ENCODE measurements at places on chromosomes 1 and 21.

DNA sequence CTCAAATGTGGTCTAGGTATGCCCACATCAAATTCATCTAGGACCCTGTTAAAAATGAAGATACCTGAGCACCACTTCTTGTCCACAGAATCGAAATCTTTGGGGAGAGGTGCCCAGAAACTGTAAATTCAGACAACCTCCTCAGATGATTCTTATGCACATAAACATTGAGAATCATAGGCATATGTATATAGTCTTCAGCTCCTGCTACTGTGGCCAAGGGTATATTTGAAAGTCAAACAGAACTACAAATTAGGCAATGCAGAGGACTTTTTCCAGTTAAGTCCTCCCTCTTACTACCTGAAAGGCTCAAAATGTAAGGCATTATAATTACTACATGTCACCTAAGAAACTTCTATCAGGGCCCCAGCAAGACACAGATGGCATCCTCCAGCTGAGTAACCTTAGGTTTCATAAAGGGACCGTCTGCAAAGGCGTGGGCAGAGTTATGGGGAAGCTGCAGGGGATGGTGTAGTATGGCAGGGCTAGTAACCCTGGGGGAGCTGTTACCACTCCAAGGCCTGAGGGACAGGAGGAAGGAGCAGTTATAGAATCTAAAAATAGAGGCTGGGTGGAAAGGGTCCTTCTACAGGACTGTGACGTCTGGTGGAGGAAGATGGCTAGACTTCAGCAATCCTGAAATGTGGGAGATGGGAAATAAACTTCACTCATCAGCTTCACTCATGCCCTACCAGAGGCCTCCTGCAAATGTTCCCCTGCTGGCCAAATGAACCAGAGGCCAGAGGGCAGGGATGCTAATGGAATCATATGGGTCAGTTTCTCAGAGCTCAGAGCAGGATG, 46.3 kb downstream of the DAB1 start:
- DNase-seq, result no peak

DNA sequence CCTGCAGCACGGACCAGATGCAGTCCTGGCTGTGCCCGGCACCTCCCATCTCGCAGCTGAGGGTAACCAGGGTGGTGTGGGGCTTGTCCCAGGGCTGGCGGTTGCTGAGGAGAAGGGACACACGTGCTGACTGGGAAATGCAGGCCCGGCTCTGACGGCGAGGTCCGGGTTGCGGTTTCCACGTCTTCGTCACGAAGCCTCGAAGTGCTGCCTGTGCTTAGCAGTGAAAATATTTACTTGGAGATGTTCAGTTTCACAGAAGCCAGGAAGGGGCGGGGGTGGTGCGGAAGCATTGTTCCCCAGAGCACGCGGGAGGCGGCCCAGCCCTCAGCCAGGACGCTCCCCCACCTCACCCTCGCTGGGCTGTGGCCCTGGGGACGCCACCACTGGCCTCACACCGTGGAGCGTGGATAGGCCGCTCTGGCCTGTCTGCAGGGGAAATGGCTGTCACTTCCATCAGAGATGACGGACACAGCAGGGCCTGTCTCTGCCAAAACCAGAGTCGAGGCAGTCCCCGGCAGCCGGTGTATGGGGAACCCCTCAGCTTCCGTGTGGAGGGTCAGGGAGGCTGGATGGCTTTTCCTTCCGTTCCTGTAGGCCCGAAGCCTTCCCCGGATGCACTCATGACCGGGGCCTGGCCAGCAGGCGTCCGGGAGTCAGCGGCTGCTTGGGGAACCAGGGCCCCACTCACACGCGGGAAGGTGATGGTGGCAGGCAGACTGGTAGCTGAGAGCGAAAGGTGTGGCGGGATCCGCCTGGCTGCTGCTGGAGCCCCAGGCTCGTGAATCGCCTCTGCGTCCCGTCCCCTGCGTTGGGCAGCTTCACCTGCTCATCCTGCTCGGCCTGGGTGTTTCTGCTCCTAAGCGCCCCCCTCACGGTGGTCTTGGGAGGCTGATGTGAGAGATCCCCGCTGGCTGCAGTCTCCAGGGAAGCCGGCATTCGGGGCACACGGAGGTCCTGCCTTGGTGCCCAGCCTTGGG, 14.7 kb upstream of the POFUT2 start:
- DNase-seq, result peak; percentile 65

DNA sequence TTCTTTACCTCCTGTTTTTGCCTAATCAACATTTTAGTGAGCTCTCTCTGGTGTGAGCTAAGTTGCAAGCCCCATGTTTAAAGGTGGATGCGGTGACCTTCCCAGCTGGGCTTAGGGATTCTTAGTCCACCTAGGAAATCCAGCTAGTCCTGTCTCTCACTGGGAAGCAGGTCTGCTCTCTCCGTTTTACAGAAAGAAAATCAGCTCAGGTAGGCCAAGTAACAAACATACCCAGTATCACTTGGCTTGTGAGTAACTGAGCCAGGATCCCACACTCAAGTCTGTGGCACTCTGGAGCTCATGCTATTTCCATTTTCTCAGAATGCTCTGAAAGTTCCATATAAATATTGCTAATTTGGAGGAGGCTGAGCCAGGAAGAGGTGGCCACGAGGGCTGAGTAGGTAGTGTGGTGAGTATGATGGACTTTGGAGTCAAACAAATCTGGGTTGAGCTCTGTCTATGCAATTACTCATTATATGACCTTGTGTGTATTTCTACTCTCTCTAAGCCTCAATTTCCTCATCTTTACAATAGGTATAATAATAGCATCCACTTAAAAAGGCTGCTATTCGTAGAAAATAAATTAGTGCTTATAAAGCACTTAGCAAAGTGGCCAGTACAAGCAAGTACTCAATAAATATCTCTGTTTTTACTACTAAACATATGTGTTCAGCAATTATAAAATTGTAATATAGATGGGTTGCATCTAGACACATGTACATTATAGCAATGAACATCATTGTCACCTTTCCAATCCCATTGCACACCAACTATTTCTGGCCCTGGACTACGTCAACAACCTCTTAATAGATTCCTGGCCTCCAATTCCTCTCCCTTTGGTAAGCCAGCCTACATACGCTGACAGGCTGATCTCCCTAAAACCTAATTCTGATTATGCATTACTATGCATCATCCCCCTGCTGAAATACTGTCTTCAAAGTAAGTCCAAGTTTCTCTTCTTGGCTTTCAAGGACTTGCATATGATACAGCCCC, 32.7 kb upstream of the DHCR24 start:
- DNase-seq, result no peak

GRCh38 chr1:11526071-11526895, 47.3 kb downstream of the DISP3 start:
- no peak for DNase-seq

GRCh38 chr1:158686111-158687009, at the start of gene SPTA1:
TSS of gene SPTA1 (minus strand) at chr1:158686715. CDS start at chr1:158686517, 198 bp downstream.
- DNase-seq, result no peak

GRCh38 chr1:59332983-59333382, 36.1 kb downstream of the FGGY start:
- DNase-seq, result no peak

- no peak for DNase-seq
These were observed 1.9 kb upstream of the SLC27A3 start for GRCh38 chr1:153773096-153773921.

DNA sequence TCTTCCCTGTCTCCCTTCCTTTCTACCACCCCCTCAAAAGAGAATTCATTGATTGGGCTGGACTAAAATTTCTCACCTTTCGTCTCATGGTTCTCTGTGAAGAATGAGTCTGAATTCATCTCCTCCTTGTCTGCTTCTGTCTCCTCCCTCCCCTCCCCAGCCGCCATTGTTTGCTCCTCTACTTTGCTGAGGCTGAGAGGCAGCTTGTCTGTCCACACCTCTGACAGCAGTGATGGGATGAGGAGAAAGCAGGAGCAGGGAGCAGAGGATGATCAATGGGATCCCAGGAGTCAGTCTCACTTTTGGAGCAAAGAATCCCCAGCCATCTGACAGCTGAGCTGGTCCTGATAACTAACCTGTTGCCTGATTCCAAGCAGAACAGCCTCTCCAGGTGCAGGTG, 2.5 kb downstream of the ILDR2 start:
- no peak for DNase-seq

GRCh38 chr1:186044079-186044685, 310.0 kb downstream of the HMCN1 start:
- no peak for DNase-seq

DNA sequence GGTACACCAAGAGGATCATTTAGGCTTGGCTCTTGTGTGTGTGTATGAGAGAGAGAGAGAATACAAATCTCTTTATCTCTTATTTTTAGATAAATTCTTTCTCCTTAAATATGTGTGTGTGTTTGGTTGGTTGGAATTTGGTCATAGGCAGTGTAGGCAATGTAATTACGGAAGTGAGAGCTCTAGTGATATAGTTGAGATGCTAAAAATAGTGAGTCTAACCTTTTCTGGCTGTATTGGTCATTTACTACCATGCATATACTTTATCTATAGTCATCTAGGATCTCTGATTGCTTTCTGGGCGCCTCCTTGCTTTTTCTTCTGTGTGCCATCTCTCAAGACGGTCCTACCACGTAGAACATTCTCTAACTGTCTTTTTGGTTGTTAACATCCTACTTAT, 250.2 kb downstream of the NUF2 start:
- DNase-seq, result no peak

GRCh38 chr1:56060906-56061305, 518.5 kb downstream of the PLPP3 start:
- DNase-seq, result no peak

DNA sequence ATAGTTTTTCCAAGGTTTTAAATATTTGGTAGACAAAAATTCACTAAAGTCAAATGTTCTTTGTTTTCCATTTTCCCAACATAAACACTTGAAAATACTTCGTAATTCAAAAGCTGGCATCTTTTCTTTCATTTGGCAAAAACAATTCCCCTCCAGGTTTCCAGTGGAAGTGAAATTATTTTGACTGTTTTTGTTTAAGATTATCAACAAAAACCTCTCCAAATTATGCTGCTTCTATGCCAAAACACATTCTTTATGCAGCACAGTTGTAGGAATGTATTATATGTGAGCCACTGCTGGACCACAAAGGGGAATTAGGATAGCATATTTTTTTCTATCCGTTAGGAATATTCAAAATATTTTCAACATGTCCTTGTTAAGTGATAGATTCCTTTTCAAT, 44.1 kb downstream of the SLC5A9 start:
- no peak for DNase-seq

- DNase-seq, result no peak
These were observed 29.3 kb downstream of the SGIP1 start for GRCh38 chr1:66563094-66563800.

DNA sequence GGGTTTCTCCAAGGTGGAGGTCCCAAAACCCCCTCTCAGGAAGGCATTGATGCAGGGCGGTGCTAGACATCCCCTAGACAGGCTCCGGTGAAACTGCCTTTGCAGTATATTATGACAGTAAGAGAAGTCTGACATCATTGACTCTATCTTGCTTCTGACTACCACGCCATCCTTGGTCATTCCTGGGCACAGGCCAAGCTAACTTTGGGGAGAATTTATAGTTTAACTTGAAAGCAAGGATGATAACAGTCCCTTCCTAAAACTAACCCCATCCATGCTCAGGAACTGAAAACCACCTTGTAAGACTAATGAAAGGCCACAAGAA, 30.3 kb downstream of the RSPH1 start:
- no peak for DNase-seq

DNA sequence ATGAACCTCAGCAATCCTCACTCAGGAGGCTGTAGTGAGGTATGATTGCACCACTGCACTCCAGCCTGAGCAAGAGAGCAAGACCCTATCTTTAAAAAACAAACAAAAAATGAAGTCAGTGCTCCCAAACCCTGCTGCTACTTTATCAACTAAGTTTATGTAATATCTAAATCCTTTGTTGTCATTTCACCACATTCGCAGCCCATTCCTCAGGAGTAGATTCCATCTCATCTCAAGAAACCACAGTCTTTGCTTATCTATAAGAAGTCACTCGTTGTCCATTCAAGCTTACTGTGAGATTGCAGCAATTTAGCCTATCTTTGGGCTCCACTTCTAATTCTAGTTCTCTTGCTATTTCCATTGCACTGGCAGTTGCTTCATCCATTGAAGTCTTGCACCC, 44.3 kb upstream of the RGL1 start:
- DNase-seq, result no peak

GRCh38 chr1:203402629-203403337, 51.9 kb upstream of the FMOD start:
- peak; percentile 11 for DNase-seq

DNA sequence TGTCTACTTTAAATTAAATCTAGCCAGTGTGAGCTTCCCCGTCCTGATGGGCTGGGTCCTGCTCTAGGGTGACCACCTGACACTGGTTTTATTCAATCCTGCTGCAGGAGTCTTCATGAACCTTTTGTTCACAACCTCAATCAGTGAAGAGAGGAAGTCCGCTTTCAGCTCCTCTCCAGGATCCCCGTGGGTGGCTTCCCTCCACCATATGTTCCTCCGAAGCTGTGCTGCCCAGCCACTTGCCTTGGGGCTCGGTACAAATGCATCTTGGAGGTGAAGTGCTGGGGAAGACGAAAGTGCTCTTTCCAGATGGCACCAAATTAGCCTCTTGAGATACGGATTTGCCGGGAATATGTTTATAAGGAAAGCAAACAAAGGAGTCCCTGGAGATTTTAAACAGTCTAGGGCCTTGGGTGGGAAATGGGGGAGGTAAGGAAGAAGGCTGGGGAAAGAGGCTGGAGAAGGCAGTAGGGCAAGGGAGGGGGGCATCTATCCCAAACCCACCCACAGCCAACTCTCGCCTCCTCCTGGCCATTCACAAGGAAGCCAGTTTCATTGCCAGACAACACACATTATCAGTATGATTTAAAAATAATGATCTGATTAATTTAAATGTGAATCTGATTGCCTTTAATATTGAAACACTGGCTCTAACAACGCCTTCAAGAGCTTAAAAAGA, 430.8 kb downstream of the DISC1 start:
- DNase-seq, result no peak

- DNase-seq, result no peak
These were observed 121.4 kb downstream of the PLXNA2 start for GRCh38 chr1:208122612-208123358.

DNA sequence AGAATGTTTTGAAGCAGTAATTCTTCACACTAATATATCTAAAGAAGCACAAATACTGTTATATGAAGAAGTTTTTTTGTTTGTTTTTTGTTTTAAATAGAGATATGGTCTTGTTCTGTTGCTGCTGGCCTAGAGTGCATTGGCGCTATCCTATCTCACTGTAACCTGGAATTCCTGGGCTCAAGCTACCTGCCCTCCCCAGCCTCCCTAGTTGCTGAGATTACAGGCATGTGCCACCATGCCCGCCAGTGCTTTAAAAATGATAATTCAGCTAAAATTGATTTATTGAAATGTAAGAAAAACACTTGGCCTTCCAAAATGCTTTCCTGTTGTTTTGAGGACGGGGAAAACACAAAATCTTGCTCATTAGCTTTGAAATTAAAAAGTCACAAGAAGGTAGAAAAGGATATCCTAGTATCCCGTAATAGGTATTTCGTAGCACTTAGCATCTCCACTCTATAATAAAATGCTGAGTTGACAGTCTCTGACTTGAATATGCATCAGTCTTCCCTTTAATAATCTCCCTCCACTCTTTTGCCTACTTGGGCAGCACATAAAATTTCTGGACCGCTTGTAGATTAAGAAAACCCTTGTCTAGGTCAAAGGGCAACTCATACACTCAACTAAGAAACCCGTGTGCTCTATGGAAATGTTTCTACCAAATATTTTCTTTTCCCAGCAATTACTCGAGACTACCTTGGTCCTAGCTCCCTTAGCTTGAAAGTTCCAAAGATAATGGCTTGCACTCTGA, 1.3 kb downstream of the SCYL3 start:
- DNase-seq, result no peak
